ENCODE measurements at places on chromosomes 11 and 22.

GRCh38 chr11:35717043-35717442 lies 54.5 kb downstream of the TRIM44 start:
- DNase-seq: no peak

DNA sequence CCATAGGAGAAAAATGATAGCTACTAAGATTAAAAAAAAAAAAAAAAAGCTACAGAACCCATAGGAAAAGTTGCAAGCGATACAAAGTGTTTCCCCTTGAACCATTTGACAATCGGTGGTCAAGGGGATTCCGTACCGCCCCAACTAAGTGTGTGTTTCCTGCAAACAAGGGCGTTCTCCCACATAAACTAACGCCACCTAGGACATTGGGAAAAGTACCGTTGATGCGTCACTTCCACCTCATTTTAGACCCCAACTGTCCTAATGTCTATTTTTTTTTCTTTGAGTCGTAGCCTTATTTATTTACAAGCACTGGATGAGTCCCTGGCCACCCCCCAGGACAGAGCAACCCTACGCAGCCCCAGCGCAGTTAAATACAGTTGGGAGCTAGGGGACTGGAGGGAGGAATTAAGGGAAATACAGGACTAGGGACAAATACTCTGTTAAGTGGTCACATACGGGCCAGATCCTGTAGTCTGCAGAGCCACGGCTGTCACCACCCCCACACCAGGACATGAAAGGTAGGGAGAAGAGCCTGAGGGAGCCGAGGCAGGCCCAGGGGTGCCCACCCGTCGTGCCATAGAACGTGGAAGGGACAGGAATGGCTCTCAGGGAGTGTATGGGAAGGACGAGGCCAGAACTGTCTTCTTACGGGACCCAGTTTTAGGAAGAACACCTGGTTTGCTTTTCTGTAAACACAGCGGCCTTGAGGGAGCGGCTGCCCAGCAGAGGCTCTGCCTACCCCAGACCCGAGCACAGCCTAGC lies 19.0 kb downstream of the EIF1AD start:
- DNase-seq: no peak

- DNase-seq: no peak
These were observed 83.1 kb upstream of the SLC5A12 start for GRCh38 chr11:26805001-26805400.

- DNase-seq: no peak
These were observed 13.8 kb downstream of the NEU3 start for GRCh38 chr11:75002516-75002915.

DNA sequence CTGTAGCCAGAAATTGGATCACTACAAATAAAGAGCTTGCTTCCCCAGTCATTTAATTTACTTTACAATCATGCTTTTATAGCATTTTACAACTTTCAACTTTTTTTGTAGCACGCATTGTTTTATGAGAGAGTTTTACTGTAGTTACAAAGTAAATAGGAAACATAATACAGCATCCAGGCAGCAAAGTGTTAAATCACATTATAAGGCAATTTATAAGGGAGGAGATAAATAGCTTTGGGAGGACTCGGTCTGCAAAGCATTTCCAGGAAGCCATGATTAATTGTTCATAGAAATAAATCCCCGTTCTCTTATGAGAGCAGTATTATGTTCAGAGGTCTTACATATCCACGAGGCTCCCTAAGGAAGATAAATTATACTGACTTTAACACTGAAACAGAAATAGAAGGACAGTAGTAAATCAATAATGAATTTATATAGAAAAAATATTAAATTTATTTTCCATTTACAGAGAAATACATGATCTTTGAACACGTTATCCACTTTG lies 792.6 kb upstream of the RAG2 start:
- no peak for DNase-seq

GRCh38 chr22:24512043-24512442 lies 16.9 kb downstream of the UPB1 start:
- no peak for DNase-seq

DNA sequence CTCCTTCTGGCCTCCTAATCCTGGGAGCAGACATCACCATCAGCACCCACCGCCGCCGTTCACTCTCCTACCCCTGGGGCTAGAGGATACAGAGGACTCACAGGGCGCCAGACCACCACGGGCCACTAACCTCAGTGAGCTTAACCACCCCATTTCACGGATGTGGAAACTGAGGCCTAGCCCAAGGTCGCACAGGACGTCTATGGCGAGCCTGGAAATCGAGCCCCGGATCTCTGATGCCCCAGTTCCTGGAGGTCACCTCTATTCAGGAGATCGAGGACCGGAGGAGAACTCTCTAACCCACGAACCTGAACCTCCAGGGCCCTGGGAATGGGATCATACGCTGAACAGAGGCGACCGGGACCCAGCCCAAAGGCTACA lies 349 bp downstream of the TIMM10 start:
- no peak for DNase-seq

- peak; percentile 85 for DNase-seq
These were observed 40.6 kb downstream of the WEE1 start for GRCh38 chr11:9613830-9614762.

DNA sequence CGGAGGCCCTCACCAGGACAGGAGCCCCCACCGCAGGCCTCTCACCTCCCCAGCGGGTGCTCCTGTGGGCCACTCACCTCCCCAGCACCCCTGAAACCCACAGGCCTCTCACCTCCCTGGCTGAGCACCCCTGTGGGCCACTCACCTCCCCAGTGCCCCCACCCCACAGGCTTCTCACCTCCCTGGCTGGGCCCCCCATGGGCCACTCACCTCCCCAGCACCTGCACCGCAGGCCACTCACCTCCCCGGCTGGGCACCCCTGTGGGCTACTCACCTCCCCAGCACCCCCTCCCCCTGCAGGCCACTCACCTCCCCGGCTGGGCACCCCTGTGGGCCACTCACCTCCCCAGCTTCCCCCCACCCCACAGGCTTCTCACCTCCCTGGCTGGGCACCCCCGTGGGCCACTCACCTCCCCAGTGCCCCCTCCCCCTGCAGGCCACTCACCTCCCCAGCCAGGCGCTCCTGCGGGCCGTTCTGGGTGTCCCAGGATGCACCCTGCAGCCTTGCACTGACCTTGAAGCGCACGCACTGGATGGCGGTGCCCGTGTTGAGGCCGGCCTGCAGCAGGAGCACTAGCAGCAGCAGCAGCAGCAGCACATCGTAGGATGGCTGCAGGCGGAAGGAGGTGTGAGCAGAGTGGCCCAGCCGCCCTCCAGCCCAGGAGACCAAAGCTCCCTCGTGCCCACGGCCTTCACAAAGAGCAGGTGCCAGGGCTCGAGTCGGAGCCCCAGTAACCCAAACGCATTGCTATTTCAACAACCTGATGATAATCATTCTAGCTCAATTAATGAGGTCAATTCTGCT lies 5.7 kb upstream of the TTLL8 start:
- DNase-seq: no peak

- DNase-seq: no peak
These were observed 24.4 kb downstream of the RTN4R start for GRCh38 chr22:20243537-20244249.

- DNase-seq: no peak
These were observed 592.4 kb downstream of the TBC1D22A start for GRCh38 chr22:47354668-47355387.

DNA sequence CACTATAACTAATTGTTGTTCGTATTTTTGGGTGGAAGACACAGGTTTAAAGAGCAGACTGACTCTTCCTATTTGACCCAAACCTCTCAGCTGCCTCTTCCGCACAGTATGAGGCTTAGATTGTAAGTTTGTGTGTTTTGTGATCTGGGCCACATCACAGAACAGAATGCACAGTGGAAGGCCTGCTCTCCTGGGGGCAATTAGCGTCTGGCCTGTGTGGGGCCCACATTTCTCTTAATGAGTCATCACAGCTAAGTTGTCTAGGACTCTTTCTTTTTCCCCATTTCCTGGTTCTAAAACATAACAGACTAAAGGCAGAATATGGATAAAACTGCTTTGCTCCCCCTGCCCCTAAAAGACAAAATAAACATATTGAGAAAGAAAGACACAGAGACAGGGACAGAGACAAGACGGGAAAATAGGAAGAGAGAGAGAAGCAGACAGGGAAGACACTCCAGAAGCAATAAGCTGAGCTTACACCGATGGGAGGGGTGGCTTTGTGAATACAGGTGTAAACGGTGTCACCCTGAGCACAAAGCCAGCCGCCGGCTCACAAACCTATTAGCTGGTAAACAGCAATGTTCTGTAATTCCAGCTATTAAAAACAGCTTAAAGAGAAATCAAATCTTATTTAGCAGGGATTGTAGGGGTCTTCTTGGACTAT lies 127.4 kb upstream of the OPCML start:
- DNase-seq: no peak

GRCh38 chr11:17369094-17369493 lies 17.5 kb downstream of the NCR3LG1 start:
- DNase-seq: no peak

- DNase-seq: no peak
These were observed 90.5 kb downstream of the PDE2A start for GRCh38 chr11:72583616-72584292.

- no peak for DNase-seq
These were observed 2.6 kb upstream of the VWCE start for GRCh38 chr11:61297746-61298145.

DNA sequence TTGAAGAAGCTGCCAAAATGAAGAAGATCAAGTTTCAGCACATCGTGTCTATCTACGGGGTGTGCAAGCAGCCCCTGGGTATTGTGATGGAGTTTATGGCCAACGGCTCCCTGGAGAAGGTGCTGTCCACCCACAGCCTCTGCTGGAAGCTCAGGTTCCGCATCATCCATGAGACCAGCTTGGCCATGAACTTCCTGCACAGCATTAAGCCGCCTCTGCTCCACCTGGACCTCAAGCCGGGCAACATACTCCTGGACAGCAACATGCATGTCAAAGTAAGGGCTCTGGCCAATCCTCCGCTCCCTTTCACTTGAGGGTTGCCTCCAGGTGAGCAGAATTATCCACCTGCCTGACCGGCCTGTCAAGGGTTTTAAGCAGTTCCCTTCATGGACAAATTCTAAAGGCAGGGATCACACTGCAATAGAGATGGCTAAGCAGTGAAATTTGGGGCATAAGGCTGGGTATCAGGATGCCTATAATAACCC lies 6.0 kb downstream of the ANKK1 start:
- DNase-seq: no peak

DNA sequence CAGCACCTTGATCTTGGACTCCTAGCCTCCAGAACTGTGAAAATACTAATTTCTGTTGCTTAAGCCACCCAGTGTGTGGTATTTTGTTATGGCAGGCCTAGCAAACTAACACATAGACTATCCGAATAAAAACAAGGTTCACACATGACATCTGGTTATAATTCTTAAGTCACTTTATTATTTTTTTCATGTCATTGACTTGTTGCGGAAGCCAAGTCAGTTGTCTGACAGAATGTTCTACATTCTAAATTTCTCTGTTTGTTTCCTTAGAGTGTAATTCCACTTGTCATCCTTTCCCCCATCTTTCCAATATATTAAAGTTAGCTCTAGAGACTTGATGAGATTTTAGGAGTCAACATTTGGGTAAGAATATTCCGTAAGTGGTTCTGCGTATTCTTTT lies 40.6 kb downstream of the RAB30 start:
- DNase-seq: no peak

DNA sequence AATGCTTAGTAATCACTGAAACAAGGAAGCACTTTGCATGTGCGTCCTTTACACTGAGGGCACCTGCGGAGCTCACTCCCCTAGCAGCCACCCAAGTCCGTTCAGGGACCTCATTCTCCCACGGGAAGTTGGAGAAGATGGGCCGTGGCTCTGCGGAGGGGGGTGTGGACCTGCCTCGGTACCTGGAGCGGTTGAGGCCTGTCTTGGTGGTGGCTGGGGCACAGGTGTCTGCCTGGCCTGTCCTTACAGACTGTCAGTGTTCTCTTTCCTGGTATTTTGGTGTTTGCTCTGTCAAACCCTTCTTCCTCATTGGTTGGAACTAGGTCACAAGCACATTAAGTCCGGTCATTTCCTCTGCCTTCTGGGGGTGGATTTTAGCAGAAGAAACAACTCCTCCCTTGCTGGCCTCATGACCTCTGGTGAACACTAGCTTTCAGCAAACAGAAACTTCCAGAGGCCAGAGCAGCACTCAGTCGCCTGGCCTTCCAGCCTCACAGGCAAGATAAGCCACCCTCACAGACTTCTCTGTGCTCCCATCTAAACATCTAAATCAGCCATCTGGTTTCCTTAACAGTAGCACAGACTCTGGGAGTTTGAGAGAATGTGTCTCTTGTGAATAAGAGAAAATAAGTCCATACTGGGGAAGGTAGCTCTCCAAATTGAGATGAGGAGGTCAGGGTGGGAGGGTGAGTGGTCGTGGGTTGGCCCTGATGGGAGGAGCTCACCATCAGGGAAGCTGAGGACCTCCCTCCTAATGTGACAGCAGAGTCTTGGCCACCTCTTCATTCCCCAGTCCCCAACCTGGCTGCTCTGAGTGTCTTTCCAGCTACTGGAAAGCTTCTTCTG lies 8.6 kb downstream of the SNAP29 start:
- peak; percentile 61 for DNase-seq

DNA sequence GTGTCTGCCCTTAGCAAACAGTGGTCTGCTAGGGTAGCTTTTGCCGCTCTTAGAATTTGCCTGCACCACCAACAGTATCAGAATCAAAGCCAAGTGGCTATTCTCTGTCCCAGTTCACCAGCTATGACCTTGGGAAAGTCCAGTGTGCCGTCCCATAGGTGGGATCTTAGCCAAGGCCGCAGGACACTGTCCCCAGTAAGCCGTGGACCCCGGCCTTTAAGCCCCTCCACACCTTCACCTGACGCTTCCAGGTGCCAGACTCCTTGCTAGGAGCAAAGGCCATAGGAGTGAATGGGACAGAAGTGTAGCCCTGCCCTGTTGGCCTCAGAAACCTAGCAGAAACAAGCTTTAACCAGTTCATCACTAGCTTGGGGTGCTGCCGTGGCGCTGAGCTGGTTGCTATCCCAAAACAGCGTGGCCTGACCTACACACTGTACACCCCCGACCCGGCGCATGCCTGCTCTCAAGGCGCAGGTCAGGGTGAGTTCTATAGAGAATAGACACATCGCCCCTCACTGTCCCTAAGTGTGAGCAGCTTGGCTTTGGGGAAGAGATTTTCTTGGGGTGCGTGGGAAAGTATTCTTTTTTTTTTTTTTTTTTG lies 4.5 kb downstream of the FADD start:
- no peak for DNase-seq

DNA sequence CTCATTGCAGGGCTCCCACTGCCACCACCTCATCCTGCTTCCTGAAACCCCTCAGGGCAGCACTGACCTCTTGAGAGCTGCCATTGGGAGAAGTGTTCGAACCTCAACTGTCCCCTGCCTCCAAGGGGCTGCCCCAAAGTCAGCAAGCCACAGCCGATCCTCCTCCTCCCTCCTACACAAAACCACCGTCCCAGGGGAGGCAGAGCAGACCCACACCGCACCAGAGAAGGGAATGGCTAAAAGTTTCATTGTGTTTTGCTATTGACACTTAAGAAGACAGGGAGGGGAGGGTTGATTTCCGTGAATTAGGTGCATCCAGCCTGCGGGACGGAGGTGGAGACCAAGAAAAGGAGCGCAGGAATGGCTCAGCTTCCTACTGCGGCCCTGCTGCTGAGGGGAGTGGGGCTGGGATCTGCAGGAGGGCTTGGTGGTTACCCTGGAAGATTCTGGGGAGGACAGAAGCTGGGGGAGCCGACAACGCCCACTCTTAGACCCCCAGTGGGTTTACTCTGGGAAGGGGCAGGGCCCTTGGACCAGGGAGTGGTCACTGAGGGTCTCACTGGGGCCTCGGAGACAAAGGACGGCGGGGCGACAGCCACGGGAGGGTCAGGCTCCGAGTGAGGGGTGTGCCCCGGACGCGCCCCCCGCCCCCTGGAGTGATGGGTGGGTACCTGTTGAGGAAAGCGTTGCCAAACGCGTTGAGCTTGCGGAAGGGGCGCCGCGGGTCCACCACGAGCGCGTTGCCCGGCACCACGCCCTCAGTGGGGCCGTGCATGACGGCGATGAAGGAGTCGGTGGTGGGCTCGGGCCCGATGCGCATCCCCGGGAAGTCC lies 815 bp downstream of the EHD1 start:
- no peak for DNase-seq
